KBM-7 (cell line): ENCODE measurements at places on chromosomes 2 and 18.

GRCh38 chr2:143397884-143398614 is 268.8 kb downstream of the ARHGAP15 start:
- no peak for DNase-seq

DNA sequence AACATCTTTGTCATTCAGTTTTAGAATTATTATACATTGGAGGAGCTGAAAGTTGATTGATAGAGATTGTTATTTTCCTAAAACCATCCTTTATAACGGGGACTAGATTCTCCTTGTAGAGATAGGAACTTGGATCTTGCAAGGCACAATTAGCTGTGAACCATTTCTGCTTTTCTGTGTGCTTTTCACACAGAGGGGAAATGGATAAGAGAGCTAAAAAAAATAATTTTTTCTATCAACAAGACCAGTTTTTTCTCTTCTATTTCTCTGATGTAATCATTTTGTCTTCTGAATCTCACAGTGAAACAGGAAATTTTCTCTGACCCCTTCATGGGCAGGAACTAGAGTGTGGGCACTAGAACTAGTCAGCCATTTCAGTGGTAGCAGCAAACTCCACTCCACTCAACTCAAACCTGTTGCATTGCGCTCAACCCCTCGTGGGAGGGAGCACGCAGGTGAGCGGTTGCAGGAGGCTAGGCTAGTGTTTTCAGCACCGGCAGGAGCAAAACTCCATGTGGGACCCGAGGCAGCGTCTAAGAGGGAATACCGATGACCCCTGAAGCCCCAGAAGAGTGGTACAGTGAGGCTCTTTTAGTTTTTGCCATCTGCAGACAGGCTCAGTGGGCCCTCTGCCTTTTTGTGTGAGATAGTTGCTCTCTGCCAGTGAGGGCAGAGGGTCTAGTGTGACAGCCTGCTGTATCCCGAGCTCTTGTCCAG is 24.0 kb upstream of the SLC39A10 start:
- peak; percentile 30 for DNase-seq

DNA sequence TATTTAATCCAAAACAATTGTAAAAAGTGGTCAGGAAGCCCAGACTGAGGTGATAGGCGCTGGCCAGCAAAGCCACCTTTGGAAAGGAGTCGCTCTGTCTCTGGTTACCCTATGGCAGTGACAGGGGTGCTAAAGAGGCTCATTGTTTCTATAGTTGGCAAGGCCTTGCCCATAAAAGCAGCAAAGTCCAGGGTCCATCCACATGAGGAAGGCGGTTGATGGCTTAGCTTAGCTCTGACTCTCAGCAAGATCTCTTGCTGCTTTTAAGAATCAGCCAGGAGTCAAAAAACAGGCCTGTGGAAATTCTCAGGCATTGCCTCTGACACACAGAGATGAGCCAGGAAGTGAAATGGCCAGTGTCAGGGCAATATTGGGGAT is 57.8 kb upstream of the CYP26B1 start:
- no peak for DNase-seq

GRCh38 chr2:133072837-133073694 is 403.1 kb upstream of the LYPD1 start:
- DNase-seq: no peak

GRCh38 chr18:75083131-75083530 is 125.8 kb downstream of the PTGR3 start:
- DNase-seq: no peak

DNA sequence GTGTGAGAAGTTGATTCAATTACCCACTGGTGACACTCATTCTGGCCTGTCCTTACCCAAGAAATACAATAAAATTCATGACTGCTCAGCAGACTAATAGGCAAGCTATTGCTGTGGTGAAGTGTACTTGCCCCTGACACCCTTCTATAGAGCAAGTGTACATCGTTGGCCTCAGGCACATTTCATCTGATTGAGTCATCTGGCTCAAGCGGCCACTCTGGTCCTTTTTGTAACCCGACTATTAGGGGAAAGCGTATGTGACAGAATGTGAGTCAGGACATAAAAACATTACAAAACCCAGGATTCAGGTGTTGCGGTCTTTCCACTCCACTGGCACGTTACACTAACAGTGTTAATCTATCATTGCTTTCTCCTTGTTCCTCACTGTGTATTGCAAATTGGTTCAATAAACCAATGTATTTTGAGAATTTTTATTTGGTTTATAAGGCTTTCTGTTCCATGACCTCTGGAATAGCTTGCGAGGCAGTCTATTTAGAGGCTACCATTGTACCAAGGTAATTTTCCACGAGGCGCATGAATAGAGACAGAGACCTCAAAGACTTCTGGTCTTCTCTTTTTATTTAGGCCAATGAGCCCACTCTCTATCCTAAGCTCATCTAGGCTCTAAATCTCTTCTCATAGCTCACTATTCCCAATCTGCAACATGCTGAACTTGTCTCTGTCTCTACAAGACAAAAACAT is 10.2 kb upstream of the TTC32 start:
- DNase-seq: no peak

- DNase-seq: peak; percentile 79
Measured at GRCh38 chr18:49055754-49056172, 105.0 kb upstream of the SMAD7 start.

GRCh38 chr2:75994759-75995158 is 284.0 kb upstream of the GCFC2 start:
- DNase-seq: peak; percentile 4

DNA sequence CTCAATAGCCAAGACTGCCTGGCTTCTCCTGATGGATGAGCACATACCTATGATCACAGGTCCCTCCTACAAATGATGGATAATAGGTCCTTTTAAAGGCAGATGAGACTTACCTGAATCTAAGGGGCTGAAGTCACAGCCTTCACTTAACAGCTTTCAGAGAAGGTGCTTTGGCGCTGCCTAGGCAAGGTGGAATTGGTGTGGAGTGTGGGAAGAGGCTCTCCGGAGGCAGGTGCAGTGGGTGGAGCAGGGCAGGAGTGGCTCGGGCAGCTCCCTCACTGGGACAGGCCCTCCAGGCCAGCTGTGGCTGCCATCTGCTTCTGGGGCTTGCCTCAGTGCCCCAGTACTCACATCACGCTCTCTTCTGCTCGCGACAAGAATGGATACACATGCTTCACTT is 99.0 kb upstream of the TPO start:
- DNase-seq: no peak

DNA sequence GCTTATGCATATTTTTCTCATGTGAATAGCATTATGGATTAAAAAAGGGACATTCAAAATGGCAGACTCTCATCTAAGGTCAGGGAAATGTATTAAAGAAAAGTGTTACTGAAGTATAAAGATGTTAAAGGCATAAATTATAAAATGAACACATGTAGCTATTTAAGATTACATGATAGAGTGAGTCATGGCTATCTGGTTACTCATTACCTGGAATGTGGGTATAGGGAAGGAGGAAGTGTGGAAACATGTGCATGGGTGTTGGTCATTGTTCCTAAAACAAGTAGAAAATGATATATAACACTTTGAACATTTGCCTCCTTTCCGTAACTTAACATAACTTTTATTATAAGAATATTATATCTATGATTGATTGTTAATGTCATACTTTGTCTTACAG is 66.4 kb downstream of the MYO1B start:
- peak; percentile 19 for DNase-seq

DNA sequence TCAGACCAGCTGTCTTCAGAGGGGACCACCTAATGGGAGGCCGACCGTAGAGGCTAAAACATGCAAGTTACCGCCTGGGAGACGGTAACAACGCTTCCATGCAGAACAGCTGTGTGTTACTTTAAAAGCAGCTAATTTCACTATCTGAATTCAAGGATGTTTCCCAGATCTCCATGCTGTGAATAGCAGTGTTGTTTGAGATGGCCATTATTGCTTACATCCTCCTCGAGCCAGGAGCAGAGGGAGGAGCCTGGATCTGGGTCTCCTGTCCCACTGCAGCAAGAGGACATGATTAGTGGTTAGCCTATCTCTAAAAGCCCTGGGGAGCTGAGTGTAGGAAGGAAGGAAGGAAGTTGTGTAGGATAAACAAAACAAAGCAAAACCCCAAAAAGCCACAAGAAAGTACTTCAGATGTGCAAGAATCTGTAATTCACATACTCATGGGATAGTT is 50.9 kb downstream of the ACTR2 start:
- peak; percentile 53 for DNase-seq

DNA sequence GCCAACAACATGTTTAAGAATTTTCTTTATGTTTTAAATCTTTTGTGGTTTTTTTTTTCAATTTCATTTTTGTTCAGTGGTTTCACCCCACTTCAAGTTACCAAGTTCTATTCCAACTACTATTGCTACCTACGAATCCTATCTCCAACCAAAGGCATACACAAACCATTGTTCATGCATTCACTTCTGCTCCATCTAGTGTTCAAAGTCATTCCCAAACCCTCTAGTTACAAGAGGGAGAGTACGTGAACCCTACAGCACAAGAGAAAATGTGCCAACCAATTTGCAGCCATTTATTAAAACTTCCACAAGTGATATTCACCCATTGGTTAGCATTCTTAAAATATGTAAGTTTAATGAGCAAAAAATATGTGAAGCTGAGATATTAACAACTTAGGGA is 295.1 kb upstream of the KYNU start:
- no peak for DNase-seq

GRCh38 chr2:96209011-96209728 is 543 bp upstream of the STARD7 start:
- no peak for DNase-seq

- peak; percentile 90 for DNase-seq
Measured at GRCh38 chr2:199228887-199229819, 228.6 kb downstream of the SATB2 start.

DNA sequence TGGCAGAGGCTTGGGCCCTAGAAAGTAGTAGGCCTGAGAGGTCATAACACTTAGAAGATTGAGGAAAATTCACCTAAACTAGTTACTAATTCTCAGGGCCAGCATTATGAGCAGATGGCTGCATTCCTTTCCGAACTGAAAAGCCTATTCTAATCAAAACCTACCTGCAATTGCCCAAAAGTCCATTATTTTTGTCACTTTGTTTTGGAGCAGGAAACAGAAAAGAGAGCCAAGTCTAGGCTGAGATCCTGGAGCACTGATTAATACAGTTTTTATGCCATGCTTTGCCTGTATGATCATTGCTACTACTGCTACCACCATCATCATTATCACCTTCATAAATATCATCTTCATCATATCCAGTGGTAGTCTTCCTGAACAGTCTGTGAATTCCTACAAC is 14.7 kb downstream of the VSNL1 start:
- DNase-seq: no peak

GRCh38 chr2:51484605-51485004 is 452.7 kb upstream of the NRXN1 start:
- DNase-seq: no peak

DNA sequence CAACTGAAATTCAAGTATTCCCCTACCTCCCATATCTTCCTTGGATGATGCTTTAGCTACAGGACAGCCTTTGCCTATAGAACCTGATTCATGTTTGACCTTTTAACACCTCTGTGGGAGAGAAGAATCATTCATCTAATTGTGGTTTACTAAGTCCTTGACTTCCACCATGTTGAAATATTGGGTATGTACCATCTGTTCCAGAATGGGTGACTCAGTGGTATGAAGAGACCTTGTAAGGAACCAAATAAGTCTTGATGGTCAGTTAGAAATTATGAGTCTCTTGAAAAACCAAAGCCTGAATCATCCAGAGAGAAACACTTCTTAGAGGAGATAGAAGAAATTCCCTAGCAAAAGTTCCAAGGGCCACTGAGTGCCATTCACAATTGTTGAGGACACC is 27.5 kb downstream of the STAMBP start:
- DNase-seq: no peak

- peak; percentile 98 for DNase-seq
Measured at GRCh38 chr2:224401641-224402342, at the start of gene FAM124B. Gene FAM124B, minus strand, starts transcription at chr2:224402107. Its CDS starts 339 bp downstream, at chr2:224401768.

- no peak for DNase-seq
Measured at GRCh38 chr2:45072064-45072861, 63.0 kb upstream of the SIX2 start.

GRCh38 chr2:190867212-190867611 is 13.4 kb upstream of the GLS start:
- no peak for DNase-seq

DNA sequence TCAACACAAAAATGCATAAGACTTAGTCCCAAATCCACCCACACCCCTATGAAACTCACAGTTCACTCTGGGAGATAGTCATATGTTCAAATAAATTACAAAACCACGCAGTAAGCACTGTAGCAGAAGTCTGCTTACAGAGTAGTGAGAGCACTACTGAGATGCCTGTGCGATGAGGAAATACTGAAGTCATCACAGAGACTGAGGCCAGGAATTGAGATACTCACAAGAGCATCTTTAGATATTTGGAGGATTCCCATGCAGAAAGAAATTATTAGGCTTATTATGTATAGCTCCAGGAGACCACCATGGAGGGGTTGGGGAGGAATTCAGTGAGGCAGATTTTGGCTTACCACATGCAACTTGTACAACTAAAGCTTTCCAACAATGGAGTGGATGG is 82.3 kb downstream of the ANTXR1 start:
- no peak for DNase-seq

GRCh38 chr2:227534714-227535113 is 62.8 kb downstream of the AGFG1 start:
- DNase-seq: no peak

DNA sequence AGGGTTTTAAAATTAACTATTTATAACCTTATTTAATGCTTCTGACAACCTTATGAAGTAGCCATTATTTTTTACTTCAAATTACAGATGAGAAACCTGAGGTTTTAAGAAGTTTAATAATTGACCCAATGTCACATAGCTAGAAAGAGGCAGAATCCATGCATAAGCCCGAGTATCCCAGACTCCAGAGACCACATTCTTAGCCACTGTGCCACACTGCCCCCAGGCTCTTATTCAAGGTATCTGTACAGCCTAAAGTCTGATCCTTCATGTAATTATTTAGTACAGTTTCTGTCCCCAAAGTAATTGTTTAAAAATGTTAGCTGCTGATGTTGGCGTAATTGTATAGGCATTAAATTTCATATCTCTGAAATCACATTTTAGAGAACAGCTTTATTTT is 124.7 kb upstream of the LRRTM1 start:
- DNase-seq: no peak

- peak; percentile 30 for DNase-seq
Measured at GRCh38 chr18:42028247-42028832, 73.3 kb downstream of the PIK3C3 start.

- DNase-seq: peak; percentile 49
Measured at GRCh38 chr18:9334973-9335696, 562 bp downstream of the TWSG1 start.

DNA sequence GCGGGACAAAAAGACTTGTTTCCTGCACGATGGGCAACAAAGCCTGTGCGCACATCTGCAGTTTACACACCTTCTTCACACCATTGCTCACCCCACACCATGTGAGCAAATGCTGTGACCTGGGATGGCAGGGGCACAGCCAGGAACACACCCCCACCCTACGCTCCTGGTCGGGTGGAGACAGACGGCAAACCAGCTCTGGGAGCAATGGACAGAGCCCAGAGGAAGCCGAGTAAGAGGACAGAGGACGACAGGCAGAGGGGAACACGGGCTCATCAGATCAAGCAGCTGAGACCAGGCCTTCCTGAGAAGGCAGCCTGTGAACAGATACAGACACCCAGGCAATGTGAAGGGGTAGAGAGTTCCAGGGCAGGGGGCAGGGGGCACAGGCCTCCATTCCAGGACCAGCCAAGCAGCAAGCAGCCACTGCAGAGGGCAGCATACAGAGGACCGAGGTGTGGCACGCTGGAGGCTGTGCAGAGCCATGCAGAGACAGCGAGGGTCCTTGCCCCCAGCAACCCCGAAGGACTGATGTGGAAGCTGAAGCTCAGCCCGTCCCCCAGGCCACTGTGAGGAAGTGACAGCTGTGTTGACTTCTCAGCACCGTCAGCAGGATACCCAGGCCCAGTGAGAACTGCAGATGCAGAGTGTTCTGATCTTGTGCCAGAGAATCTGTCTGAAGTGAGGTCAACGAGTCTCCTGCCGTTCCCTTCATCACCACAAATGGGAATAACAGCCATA is 46.2 kb downstream of the PARD6G start:
- no peak for DNase-seq
